ENCODE measurements at places on chromosomes 11 and 22.
A peak's percentile ranks its signal among the peaks of the same experiment; 100 is the strongest.

- DNase-seq = peak; percentile 32
These were observed 34.7 kb downstream of the GALNT18 start for GRCh38 chr11:11587122-11587521.

GRCh38 chr11:72432347-72433287 is 1.7 kb downstream of the CLPB start:
- no peak for DNase-seq

GRCh38 chr11:131168839-131169713 is 201.3 kb upstream of the NTM start:
- no peak for DNase-seq

- DNase-seq = no peak
These were observed 14.4 kb downstream of the CABIN1 start for GRCh38 chr22:24025475-24025874.

DNA sequence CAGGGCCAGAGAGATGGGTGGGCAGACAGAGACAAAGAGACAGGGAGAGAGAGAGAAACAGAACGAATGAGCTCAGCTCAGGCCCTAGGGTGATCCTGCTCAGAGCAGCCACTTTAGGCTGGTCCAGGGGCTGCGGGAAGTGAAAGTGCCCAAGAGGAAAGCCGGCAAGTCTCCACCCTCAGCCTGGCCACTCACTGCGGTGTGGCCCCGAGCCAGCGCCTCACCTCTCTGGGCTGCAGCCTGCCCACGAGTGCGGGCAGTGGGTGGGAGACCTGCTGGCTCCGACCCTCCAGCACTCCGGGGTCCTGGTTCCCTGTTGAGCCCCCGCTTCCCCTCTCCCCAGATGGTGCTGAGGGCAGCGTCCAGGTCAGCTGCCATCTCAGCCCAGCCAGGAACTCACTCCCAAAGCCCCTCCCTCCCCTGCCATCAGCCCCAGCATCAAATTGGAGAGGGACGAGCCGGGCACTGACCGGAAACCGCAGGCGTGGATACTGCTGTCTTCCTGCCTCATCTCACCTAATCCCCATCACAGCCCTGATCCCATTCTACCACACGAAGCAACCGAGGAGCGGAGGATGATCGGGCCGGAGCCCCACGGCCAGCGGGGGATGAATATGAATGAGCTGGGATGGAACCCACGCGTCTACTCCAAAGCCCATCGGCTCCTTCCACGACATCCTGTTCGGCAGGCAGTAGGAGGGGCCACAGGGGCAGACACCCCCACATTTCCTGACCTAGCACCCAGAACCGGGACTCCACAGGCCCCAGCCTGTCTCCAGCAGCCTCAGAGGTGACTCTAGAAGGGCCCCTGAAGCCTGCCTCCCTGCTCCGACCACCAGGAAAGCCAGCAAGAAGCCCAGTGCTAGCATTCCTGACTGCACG is 16.9 kb downstream of the ELFN2 start:
- no peak for DNase-seq

- DNase-seq = peak; percentile 43
These were observed 301.6 kb downstream of the TBC1D22A start for GRCh38 chr22:47064016-47064415.

DNA sequence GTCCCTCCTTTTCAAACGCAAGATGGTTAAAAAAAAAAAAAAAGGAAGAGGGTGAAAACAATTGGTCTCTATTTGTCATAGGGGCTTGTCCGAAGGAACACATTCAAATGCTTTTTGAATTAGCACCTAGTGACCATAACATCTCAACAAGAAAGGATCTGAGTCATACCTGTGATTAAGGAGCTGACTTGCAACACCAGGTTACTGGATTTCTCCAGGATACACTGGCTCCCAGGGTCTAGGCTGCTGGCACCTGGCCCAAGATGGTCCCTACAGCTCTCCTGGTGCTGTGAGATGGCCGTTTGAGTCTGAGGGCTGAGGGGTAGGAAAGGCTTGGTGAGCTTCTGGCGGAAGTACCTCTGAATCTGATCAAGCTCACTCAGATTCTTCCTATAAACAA is 28.4 kb upstream of the UCP3 start:
- no peak for DNase-seq

DNA sequence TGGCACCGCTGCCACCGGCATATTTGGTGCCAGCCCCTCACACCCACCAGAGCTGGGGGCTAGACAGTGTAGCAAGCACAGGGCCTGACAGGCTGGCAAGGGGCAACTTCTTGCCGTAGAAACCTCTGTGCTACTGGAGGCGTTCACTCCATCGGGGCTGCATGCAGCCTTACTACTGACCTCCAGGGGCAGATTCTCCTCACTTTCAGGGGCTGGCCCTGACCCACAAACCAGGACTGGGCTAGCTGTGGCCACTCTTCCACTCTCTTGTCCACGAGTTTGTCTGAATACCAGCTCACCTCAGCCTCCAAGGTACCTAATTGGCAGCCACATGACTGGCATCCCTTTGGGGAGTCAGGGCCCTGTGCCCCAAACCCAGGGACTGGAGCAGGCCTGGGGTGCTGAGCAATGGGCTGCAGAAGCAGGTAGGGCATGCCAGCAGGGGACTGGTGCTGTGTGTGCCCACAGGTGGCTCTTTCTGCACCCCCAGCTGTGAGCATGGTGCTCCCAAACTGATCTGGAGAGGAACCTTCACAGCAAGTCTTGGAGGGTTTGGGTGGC is 2.1 kb upstream of the LMO1 start:
- peak; percentile 70 for DNase-seq

- DNase-seq = peak; percentile 70
These were observed 56.3 kb downstream of the KREMEN1 start for GRCh38 chr22:29128891-29129807.

DNA sequence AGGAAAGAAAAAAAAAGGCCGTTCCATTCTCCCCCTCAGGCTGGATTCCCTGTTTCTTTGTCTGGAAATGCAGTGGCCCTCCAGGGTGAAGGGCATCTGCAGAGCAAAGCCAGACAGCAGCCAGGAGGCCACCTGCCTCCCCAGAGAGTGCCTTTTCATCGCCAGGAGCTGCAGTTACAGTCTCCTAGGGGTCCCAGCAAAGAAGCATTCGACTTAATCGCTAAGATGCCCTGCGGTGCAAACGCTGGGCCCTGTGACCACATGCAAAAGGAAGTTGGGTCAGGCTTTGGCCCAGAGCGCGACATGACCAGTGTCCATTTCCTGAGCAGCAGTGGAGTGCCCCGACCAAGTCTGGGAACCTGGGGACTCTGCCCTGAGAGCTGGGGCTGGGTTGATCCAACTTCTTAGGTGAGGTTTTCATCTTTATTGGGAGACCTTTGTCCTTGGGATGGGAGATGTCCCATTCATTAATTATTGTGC is 304.6 kb downstream of the OPCML start:
- peak; percentile 70 for DNase-seq

DNA sequence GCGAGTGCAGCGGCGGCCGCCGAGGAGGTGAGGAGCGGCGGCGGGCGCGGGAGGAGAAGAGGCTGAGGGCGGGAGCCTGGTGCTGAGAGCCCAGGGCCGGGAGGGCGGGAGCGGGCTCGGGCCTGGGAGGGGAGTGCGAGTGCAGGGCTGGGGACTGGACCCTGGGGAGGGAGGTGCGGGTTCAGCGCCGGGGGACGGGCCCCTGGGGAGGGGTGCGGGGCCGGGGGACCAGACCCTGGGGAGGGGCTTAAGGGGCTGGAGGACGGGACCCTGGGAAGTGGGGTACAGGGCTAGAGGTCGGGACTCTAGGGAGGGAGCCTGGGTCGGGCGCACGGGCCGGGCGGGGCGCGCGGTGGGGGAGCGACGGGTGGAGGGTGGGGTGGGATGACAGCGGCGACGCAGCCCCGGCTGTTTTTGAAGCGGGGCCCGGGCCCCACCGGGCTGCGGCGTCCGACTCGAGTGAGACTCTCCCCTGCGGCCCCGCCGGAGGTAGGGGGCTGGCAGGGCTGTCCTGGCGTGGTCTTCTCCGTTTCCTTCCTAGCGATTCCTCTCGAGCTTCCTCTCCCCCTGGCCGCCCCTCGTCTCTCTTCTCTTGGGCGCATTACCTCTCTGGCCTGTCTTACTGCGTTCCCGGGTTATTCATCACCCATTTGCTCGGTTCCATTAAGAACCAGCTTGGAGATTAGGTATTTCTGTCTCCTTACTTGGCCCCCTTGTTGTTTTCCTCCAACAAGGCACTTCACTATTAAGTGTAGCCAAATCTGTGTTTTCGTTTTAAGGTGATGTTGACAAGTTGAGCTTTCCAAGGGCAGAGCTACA is 754 bp downstream of the NUP50 start:
- peak; percentile 68 for DNase-seq

- DNase-seq = peak; percentile 96
These were observed 2.1 kb upstream of the MEI1 start for GRCh38 chr22:41697126-41697775.

- no peak for DNase-seq
These were observed 44.9 kb downstream of the ATG16L2 start for GRCh38 chr11:72859126-72859525.

DNA sequence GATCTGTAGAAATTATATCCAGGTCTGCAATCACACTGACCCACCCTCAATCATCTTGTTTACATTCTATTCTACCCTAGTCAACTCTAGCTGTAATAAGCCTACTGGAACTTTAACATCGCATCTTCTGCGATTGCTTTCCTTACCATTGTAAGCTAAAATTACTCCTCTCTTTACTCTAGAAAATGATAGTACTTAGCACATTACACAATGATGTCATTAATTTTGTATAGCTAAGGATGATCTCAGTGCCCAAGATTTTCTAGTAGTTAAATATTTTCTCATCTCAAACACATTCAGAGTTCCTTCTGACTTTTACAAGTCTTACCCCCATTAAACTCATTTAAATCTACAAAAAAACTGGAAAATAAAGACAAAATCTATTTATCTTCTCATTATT is 39.6 kb upstream of the CTSC start:
- DNase-seq = no peak

DNA sequence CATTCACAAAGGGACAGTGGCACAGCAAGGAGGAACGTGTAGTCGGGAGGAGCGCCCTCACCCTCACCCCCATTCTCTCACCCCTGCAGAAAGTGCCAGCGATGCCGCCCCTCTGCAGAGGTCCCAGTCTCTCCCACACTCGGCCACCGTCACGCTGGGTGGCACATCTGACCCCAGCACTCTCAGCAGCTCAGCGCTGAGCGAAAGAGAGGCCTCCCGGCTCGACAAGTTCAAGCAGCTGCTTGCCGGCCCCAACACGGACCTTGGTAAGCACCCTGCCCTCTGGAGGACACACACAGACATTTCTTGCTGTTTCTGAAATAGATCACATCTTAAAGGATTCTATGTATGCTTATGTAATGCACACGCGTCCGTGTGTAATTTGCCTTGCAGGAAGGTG is 34.9 kb downstream of the TBC1D22A start:
- DNase-seq = peak; percentile 71

DNA sequence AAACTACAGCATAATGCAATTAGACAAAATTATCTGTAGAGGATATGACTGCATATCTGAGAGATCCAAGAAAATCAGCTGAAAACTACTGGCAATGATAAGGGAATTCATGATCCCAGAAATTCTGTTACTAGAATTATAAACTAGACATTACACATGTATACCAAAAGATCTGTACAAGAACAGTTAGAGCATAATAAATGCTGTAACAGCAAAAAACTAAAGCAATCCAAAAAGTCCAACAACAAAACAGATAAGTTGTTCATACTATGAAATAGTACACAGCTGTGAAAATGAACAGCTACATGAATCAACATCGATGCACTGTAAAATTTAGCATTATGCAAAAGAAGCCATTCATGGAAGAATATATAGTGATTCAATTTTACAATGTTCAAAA is 6.0 kb downstream of the ZNF214 start:
- DNase-seq = no peak

GRCh38 chr22:17705951-17706900 is 67.7 kb downstream of the BCL2L13 start:
- DNase-seq = peak; percentile 84

GRCh38 chr11:47204637-47204989 is 10.2 kb upstream of the DDB2 start:
- DNase-seq = peak; percentile 72

- DNase-seq = peak; percentile 38
These were observed 18.2 kb upstream of the SYT13 start for GRCh38 chr11:45304111-45304991.

GRCh38 chr11:109426442-109427240 is 4.7 kb downstream of the C11orf87 start:
- DNase-seq = no peak

GRCh38 chr11:75369560-75370255 is 18.2 kb upstream of the ARRB1 start:
- DNase-seq = no peak

DNA sequence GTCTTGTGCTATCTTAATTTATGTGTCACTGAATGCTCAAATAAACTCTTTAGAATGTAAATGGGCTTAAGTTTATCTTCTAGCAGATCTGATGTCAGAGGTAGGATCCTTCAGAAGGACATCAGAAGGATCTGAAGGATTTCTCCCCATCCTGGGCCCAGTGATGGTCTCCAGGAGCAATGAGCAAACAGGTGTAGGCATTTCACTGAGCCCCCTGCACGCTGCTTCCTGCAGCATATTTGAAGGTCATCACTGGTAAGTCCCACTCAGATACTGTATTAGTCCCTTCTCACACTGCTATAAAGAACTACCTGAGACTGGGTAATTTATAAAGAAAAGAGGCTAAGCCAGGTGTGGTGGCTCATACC is 4.5 kb downstream of the GSTP1 start:
- DNase-seq = no peak

DNA sequence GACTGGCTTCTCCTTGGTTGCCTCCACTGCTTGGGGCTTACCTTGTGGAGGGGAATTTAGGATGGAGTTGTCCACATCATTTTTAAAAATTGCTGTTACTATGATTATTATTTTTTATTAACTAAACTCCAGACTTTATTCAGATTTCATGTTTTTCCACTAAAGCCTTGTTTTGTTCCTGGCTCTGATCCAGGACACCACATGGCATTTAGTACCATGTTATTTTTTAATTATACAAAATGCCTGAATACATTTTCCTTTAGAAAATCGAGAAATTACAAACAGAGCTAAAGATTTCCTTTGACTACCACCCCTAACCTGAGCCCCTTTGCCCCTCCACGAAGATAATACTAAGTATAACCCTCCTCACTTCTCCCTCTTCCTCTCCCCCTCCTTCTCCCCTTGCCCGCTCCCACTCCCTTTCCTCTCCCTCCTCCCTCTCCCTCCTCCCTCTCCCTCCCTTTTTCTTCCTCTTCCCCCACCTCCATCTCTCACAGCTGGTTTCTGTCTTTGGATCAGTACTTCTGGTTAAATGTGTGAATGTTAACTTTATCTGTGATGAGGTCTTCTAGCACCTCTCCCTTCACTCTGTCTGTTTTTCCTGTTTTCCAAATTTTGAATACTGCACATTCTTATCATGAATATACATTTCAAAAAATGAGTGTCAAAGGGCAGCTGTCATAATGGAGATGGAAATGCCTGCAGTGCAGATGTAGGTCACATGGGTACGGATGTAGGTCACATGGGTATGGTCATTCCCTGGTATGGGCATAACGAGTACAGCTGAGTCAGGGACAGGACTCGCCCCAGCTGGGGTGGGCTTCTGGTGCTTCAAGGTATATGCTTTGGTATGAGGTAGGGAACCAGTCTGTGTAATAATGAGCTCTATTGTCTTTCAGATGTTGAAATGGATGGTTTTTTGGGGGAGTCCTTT is 54.4 kb upstream of the OR4B1 start:
- DNase-seq = no peak
